ENCODE measurements at places on chromosomes 3 and 15.

DNA sequence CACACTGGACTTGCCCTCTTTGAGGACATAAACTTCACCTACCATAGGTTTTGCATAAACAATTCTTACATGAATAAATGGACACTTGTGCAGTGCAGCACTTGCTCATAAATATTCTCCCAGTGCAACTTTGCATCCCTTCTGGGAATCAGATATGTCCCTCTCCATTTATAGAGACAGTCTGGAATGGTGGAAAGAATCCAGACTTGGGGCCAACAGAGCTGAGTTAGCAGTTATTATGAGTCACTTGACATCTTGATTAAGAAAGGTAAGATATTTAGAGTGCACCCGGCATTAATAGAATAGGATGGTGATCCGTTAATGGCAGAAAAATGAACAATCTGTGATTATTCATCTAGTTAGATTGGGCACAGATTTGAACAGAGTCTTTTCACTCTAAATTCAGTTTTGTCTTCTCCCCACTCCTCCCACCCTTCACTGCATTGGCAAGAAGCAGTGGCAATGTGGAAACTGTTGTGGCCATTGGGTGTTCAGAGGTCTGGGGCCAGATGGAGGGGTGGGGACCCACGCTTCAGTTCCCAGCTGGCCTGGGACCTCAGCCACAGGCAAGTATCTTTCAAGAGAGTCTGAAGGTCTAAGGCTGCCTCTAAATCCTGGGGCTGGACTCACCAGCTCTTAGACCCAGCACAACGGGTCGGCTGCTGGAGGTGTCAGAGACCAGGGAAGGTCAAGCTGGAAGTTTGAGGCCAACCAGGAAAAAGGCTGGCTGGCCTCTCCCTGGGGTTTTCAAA is 58.9 kb upstream of the KY start:
- no peak for DNase-seq

DNA sequence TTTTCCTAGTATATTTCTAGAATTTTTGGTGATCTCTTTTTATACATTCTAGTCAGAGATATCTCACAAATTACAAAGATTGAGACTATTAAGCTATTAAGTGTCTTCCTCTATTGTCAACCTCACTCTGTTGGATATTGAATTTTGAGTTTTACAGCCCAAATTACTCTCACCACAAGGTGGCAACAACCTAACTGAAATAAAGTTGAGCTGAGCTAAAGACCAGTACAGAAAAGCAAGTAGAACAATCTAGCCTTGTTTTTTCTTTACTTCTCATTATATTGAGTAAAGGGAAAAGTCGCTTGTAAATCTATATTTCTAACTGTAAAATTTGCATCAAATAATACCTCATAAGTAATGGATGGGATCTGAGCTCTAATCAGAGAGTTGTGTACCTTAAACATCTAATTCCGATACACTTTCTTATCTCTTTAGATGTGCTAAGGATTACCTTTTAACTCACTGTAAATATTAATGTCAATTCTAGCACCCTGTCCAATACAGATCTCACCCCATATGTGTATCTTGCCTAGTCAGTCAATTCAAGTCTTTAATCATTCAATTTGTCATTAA is 13.6 kb upstream of the COMMD2 start:
- no peak for DNase-seq

DNA sequence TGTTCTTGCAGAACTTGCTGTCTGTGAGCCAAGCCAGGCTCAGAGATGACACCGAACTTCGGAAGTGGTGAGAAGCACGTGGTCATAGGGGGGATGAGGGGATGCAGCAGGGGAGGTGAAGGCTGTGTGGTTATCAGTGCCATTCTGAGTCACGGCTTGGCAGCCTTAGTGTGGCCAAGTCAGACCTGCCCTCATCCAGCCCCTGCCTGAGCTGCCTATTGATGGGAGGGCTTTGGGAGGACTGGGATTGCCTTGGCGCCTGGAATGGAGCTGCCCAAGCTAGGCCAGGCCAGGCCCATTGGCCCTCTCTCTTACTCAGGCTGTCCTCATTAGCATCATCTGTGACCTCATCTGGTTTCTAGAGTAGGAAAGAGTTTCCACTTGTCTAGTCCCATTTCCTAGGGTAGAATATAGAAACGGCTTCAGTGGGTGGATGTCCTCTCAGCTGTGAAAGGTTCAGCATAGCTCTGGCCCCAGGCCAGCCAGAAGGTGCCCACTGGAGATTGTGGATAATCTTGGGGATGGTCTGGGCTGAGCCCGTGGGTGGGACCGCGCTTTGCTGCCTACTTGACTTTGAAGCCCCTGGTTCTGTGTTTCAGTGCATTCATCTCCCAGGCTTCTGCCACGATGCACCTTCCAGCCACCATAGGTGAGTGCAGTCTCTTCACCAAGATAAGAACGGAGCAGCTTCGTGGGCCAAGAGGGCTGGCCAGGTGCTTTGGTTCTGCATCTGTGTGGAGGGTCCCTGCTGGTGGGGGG is 7.2 kb downstream of the FAH start:
- no peak for DNase-seq

- DNase-seq = no peak
These were observed at the start of gene COL8A1 for GRCh38 chr3:99638167-99638948. Gene COL8A1 (plus strand): TSS chr3:99638594. CDS start chr3:99790683, 152,089 bp downstream.

GRCh38 chr15:75947092-75947491 is 43.4 kb downstream of the FBXO22 start:
- no peak for DNase-seq

- DNase-seq = no peak
These were observed 6.8 kb upstream of the PDCD6IP start for GRCh38 chr3:33791477-33792166.

DNA sequence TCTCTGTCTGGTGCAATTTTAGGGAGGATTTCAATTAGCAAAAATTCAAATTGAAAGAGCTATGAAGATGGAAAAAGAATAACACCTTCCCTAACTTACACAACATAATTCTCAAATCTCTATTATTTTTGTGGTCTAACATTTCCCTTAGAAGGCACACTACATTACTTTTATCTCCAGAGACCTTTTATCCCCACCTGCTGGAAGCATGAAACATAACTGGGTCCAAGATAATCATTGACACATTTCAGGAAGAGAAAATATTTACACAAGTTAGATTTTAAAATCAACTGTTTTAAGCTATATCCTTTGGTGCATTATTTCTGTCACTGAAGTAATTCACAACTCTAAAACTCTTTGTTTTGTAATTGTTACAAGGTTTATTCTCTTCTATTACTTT is 779.5 kb downstream of the ROBO1 start:
- no peak for DNase-seq

GRCh38 chr3:158679547-158680000 is 7.1 kb upstream of the LXN start:
- no peak for DNase-seq

DNA sequence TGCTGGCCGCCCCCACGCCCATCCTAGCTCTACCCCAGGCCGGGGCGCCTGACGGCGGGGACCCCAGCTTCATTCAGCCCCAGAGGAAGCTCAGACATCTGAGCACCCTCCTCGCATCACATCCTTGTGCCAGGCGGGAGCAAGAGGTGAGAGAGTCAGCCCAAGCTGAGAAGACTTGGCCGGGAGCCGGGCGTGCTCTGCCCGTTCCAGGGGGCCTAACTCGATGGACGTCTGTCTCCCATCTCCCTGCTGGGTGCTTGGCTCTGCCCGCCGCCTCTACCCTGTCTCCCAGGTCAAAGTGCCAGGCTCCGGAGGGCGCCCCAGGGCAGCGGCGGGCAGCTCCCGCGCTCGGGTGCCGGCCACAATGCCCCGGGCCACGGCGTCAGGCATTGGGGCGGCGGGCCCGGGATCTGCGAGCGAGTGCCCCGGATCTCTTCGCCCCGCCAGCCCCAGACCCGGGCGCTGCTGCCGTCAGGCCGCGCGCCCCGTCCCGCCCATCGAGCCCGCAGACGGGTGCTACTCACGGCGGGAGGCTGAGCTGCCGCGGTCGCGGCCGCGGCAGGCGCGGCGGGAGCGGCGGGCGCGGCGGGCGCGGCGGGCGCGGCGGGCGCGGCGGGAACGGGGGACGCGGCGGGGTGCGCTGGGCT is 388 bp downstream of the DAPK2 start:
- DNase-seq = no peak

DNA sequence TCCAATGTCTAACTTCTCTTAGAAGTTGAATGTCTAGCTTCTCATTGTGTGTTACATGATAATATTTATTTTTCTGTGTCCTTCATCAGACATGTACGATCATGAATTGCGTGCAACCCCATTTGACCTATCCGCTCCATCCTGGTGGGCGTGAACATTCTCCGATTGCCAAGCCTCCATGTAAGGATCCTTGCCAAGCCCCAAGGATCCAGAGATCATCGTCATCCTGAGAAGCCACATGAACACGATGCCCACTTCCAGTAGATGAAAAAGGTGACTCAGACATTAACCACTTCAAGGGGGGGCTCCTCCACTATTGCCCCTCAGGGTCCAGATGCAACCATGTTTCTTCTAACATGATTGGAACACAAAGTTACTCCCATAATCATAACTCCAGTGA is 25.5 kb upstream of the KNG1 start:
- DNase-seq = no peak

DNA sequence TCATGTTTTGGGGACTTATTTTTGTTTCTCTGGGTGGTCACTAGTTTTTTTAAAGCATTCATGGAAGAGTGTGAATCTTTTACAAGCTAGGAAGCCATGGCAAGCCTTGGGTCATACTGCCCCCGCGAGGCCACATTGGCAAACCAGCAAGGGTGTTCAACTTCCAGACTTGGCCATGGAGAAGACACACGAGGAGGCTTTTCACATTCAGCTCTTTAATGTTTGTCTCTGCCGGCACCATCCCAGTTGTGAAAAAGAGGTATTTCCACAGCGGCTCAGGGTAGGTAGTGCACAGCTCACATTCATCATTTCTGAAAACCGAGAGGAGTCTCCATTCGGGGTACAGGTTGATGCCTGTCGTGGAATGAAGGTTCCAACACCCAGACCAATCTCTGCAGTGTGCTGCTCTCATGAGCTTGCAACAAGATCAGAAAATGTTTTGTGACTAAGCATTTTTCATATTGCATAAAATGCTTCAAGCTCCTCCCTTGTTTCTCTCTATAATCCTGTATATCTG is 7.7 kb downstream of the CCR5 start:
- peak; percentile 65 for DNase-seq

DNA sequence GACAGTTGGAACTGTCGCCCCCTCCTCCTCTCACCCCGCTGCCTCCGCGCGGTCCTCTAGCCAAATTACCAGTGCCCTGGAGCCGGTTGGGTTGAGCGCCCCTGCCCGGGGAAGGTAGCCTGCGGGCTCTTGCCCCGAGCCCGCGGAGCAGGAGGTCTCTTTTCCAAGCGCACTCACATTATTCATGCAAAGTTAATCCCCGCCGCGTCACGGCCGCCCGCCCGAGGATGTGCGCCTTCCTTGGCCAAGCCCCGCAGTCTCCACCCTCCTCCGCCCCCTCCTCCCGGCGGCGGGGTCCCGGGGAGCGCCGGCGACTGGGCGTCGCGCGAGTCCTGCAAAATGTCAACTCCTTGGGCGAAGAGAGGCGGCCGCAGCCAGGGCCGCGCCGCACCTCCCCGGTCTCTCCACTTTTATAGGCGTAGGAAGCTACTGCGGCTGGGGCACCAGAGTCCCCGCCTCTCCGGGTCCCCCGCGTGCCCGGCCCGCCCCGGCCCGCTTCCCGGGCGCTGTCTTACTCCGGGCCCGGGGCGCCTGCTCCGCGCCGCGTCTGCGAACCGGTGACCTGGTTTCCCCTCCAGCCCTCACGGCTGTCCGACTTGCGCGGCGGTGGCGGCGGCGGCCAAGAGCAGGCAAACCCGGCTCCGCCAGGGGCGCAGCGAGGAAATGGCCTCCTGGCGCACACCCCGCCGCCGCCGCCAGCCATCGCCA is at the start of gene THRB:
Gene THRB (minus strand): TSS at position 233 of the 708 bp plus-strand sequence.
- no peak for DNase-seq

DNA sequence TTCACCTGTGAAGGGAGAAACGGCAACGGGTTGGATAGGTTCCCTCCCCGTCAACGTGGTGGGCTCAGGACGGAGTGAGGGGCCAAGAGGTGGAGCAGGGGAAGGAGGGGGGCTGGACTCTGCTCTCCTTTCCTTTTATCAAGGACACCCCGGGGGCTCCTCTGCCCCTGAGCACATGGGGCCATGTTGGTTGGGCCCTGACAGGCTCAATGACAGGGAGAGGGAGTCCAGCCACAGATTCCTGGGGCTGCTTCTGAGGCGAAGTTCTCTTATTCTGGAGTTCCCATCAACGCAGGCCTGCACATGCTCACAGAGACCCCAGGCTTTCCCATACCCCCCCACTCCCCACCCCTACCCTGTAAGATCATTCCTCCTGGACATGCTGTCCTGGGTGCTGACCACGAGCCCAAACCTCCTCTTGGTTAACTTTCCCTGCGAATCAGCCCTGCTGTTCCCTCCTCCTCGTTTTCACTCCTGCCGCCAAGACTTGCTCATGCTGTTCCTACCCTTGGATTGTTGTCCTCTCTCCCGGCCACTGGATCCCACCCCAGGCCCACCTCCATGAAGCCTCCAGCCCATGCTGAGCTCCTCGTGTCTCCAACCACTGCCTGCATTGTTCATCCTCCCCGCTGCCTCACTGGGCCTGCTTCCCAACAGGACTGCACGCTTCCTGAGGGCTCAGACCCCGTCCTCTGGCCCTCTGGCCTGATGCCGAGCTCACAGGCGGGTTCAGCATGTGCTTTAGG is 61.2 kb downstream of the SENP2 start:
- DNase-seq = no peak

DNA sequence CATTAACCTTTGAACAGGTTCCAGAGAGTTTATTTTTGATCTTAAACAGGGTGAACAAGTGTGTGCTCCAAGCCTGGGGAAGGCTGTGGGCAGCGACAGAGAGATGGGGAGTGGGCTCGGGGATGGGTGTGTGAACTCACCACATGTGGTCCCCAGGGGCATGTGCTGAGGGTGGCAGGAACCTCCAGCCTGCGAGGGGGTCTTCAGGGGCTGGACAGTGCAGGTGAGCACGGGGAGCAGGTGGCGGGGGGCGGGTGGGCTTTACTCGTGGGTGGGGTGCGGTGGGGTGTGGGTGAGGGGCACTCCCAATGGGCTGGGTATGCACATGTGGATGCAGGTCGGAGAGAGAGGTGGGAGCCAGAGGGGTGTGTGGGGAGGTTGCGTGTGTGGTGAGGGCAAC is 9.6 kb upstream of the NTRK3 start:
- no peak for DNase-seq

DNA sequence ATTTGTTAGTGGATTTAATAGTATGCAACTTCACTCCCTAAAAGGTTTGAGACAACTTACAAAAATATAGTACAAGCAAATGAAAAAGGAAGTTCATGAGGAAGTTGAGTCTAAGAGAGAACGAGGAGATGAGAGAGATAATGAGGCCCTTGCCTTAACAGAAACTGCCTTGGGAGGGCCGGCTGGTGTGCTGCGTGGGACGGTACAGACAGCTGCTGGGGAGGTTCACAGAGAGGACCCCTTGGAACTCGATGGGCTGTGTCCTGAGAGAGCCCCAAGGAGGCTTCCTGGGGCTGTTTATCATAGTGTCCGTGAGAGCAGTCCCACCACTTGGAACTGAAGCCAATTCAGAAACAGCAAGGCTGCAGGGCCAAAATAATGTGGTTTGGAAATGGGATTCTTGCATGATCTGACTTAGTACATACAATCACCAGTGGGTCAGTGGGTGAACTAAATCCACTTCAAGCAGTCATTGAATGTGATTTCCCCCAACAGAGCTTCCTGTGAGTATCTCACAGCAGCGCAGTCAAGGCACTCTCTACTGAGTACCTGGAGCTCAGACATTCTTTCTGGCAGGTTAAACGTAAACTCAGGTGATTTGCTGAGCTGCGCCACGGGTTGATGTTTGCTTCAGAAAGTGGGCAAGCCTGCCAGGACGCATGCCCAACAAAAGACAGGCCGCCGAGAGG is 90.8 kb downstream of the CRTC3 start:
- DNase-seq = no peak
